Ovary (tissue), 10 donors: ENCODE measurements at places on chromosomes 1 and 21. TPM values are rescaled to one million over a fixed set of nuclear protein-coding genes. Genes with fewer than 3 reads are reported as not detected.

DNA sequence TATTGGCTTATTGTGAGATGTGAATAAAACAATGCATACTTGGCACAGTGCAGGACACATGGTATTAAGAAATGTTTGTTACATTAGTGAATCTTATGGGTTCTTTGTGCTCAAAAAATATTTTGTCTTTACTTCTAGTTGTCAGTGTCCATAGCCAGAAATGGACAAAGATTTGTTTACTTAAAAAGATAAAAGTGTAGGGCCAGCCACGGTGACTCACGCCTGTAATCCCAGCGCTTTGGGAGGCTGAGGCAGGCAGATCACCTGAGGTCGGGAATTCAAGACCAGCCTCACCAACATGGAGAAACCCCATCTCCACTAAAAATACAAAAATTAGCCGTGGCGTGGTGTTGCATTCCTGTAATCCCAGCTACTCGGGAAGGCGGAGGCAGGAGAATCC lies 654.6 kb upstream of the NEGR1 start:
- H3K4me3 ChIP-seq, result no peak overlapping the region
- H3K4me1 ChIP-seq, result no peaks in the 10 kb centered on the region
- DNase-seq, result no peak
- H3K36me3 ChIP-seq, result no peaks in the 10 kb centered on the region
- H3K27ac ChIP-seq, result no peak overlapping the region

- H3K36me3 ChIP-seq, result no peaks in the 10 kb centered on the region
- H3K4me1 ChIP-seq, result no peaks in the 10 kb centered on the region
- no peak overlapping the region for H3K27ac ChIP-seq
- H3K27me3 ChIP-seq, result no peaks in the 10 kb centered on the region
- no peak for DNase-seq
Measured at GRCh38 chr1:160062230-160062532, 7.8 kb downstream of the KCNJ10 start.

Gene RGS4
- 17.5 TPM for polyA plus RNA-seq

Gene SLC26A9
- 0.08 TPM for polyA plus RNA-seq

Gene CCDC17
- polyA plus RNA-seq, result 1.4 TPM

Gene TDRD5
- 0.27 TPM for polyA plus RNA-seq
